ENCODE measurements at places on chromosomes 5 and 9.

- DNase-seq = no peak
Measured at GRCh38 chr5:115838885-115839518, 2.4 kb downstream of the ATG12 start.

DNA sequence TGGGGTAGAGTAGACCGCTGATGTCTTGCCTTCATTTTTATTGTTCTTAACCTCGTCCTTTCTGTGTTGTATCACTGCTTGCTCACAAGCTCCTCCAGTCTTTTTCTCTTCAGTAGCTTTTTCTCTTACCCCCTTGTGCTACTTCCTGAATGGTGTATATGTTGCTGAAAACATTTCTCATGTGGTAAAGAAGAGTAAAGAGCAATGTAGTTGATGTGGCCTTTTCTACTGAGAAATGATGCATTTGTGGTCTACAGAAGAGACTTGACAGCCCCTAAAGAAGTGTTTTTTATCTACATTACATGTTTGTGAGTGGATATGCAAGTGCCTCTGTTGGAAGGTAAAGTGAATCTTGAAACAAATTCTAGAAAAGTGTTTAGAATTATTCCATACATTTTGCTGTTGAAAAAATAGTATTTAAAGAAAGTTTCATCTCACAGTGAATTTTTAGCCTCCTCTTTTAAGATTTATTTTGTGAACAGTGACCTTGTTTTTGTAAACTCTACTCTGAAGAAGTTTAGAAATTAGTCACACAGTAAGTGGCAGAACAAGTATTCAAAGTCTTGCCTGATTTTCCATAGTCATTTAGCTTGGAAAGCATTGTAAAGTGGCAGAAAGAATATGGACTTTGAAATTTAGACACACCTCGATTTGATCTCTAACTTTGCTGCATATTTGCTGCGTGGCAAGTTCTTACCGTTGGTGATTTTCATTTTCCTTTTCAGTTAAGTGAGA, 17.4 kb downstream of the CDC42SE2 start:
- no peak for DNase-seq

GRCh38 chr5:43157068-43157467, 35.0 kb upstream of the NIM1K start:
- DNase-seq = no peak

DNA sequence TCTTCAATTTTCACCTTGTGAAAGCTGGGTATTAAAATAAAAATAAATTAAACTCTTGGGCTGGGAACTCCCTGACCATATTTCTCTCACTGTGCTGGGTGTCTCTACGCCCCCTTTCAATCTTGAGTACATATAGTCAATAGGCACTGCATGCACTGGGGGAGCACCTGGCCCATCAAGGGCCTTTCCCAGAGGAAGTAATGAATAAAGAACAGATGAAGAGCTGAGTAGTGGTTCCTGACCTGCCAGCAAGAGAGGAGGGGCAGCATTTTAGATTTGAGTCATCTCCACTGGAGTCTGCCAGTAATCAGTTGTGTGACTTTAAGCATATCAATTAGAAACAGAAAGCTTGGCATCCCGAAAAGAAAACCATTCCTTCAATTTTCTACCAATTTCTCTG, 6.2 kb downstream of the MAPKAP1 start:
- DNase-seq = no peak

- DNase-seq = no peak
Measured at GRCh38 chr9:132457504-132458236, 47.7 kb downstream of the CFAP77 start.

DNA sequence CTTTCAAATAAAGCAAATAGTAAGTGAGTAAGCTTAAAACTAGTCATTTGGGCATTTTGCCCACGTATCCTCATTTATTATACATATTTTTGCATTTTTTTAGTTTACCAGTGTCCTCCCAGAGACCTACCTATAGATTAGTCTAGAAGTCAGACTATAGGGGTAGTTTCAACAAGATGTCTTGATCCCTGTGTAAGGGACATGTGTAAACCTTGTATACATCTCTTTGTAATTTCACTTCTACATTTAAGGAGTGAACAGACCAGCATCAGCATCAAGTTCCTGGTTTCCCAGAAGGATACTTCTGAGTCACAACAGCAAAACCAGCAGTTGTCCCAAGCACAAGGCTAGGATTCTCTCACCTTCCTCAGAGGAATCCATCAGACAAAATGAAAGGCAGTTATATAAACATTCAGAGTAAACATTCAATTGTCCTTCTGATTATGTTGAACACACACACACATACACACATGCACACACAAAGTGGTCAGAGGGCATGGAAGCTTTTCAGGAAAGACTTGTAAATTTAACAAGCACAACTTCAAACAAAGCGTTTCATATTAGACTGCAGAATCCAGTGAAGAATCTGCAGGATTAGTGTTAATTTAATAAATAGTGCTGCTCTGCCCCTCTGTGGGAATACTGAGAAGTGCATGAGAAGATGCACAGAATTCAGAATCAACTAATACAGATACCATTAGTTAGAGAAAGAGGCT, 55.4 kb downstream of the HINT1 start:
- DNase-seq = no peak

GRCh38 chr9:117917873-117918272, 213.7 kb downstream of the TLR4 start:
- DNase-seq = no peak

DNA sequence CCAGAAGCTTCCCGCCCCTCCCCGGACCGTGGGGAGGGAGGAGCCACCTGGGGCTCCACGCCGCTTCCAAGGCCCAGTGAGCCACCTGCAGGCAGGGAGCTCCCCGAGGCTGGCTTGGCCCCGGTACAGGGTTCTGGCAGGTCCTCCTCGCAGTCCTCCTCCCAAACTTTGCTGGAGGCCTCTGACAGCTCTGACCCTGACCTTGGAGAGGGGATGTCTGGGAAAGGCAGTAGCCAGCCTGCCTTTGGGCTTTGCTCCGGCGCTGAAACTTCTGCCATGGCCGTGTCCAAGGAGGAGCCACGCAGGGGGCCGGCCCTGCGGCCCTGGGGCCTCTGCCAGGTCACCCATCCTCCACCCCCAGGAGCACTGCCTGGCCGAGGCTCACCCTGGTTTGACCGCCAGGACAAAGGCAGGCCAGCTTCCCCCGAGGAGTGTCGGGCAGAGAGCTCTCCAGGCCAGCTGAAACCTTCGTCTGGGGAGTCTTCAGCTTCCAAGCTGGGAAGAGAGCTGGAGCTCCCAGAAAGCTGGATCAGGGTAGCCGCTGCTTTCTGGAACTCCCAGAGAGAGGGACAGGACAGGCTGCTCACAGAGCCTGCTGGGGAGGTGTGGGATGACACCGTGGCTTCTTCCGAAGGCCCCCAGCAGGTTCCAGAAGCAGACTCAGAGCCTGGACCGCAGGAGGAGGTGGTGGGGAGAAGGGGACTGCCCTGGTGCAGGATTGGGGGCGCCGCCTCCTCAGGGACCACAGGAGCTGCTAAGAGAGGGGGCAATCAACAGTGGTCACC, 9.0 kb upstream of the QSOX2 start:
- no peak for DNase-seq

GRCh38 chr9:135515083-135515951, 5.9 kb upstream of the LCN1 start:
- DNase-seq = peak; percentile 48

GRCh38 chr5:74026310-74026709, 400.3 kb downstream of the ARHGEF28 start:
- DNase-seq = no peak

DNA sequence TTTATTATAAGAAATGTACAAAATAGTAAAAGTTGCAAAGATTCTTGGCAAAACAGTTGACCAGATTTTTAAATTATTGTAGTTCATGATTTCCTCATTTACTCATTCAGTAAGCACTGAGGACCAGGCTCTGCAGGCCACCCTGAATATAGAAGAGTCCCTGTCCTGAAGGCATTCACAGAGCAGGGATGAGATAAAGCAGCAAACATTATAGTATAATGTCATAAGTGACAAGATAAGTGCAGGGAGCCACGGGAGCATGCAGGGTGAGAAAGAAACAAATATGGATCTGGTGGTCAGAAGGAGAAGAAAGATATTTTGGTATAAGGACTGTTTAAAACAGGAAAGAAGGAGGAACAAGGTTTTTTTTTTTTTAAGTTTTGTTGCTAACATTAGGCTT, 46.0 kb downstream of the PARP8 start:
- no peak for DNase-seq

- no peak for DNase-seq
Measured at GRCh38 chr9:70641631-70642030, 227.2 kb upstream of the KLF9 start.

GRCh38 chr9:28853477-28853876, 1280.2 kb upstream of the C9orf72 start:
- DNase-seq = no peak

GRCh38 chr5:35313291-35313690, 83.0 kb upstream of the PRLR start:
- DNase-seq = no peak

GRCh38 chr9:121297389-121297788, 29.4 kb downstream of the GSN start:
- DNase-seq = no peak

DNA sequence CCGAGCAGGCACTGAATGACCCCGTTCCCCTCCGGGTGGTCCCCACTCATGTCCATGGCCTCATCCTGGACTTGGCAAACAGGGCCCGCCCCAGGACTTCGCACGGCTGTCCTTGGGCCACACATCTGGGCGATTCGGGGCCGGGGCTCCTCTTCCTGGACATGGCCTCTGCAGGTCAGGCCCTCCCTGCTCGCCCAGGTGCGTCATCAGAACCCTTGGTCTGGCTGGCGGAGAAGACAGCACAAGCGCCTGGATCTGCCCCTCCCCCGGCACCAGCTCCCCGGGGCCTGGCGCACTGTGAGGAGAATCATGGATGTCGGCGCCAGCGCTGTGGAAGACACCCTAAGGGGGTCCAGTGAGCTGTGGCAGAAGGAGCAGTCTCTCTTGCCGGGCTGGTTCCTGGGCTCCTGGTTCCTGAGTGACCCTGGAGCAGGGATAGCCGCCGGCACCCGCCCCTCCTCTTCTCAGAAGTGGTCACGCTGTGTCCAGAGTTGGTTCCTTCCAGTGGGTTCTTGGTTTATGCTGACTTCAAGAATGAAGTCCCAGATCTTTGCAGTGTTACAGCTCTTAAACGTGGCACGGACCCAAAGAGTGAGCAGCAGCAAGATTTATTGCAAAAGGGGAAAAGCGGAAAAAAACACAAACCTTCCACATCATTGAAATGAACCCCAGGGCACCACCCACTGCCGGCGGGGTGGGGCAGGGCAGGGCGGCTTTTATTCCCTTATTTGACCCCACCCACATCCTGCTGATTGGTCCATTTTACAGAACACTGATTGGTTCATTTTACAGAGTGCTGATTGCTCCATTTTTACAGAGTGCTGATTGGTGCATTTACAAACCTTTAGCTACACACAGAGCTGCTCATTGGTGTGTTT, 25.9 kb upstream of the SLC12A7 start:
- DNase-seq = no peak

- no peak for DNase-seq
Measured at GRCh38 chr5:60700416-60700757, 421 bp upstream of the DEPDC1B start.

GRCh38 chr9:131277287-131277909, 1.1 kb upstream of the FAM78A start:
- no peak for DNase-seq

- no peak for DNase-seq
Measured at GRCh38 chr5:138580777-138581176, 5.6 kb upstream of the HSPA9 start.

DNA sequence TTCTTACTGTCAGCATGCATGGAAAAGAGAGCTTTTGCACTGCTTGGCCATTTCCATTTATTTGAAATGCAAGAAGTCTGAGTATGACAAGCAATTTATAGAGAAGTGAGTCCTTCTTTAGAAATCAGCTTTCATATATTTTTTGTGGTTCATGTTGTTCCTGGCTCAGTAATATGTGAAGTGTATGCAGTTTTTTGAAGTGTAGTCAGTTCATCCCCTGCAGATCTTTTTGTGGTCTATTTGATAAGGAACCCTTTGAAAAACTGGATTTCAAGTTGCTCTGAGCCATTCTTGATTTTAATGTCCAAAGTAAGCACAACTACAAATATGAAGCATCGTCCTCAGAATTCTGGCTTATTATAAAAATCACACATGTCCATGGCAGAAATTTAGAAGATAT, 294.1 kb upstream of the SMC2 start:
- DNase-seq = no peak

Data from upper lobe of right lung (tissue), 1 donor.